ENCODE measurements at places on chromosomes 6 and 20. TPM values are rescaled to one million over a fixed set of nuclear protein-coding genes. Genes with fewer than 3 reads are reported as not detected.

DUSP15 gene
- total RNA-seq, result 0.45 TPM

RHAG gene
- not detected for total RNA-seq

ANKEF1 gene
- 8.3 TPM for total RNA-seq

SNAP25 gene
- total RNA-seq, result not detected

NFATC2 gene
- total RNA-seq, result 0.19 TPM

C20orf141 gene
- total RNA-seq, result not detected

ZC2HC1B gene
- not detected for total RNA-seq

PXT1 gene
- not detected for total RNA-seq

MDFI gene
- 29.5 TPM for total RNA-seq

TTLL9 gene
- 0.34 TPM for total RNA-seq

F13A1 gene
- total RNA-seq, result 3.6 TPM

CAPN11 gene
- 0.40 TPM for total RNA-seq

EPHA7 gene
- 47.6 TPM for total RNA-seq

SEL1L2 gene
- 2.5 TPM for total RNA-seq

TNFAIP3 gene
- total RNA-seq, result 5.3 TPM

MEI4 gene
- total RNA-seq, result 1.0 TPM

LPA gene
- not detected for total RNA-seq

CLPSL2 gene
- total RNA-seq, result not detected

WASF1 gene
- total RNA-seq, result 81.1 TPM

MUC22 gene
- not detected for total RNA-seq

SGK2 gene
- total RNA-seq, result 2.8 TPM

TASP1 gene
- 9.6 TPM for total RNA-seq

SLA2 gene
- 0.21 TPM for total RNA-seq

SLC17A2 gene
- total RNA-seq, result not detected

KCNB1 gene
- 0.97 TPM for total RNA-seq

MRAP2 gene
- 0.75 TPM for total RNA-seq

GUCA1A gene
- total RNA-seq, result 3.4 TPM

KIF25 gene
- 1.2 TPM for total RNA-seq

SULF2 gene
- total RNA-seq, result 24.0 TPM

SIM1 gene
- total RNA-seq, result not detected

BFSP1 gene
- total RNA-seq, result not detected

PAK5 gene
- total RNA-seq, result 1.6 TPM

HLA-DMB gene
- 4.5 TPM for total RNA-seq

CLPSL1 gene
- not detected for total RNA-seq

FILIP1 gene
- 22.6 TPM for total RNA-seq

SYTL3 gene
- total RNA-seq, result 0.25 TPM

OPRL1 gene
- 3.3 TPM for total RNA-seq

GRM4 gene
- total RNA-seq, result 1.2 TPM

GJA10 gene
- not detected for total RNA-seq

ENPP1 gene
- total RNA-seq, result 9.7 TPM
